ENCODE measurements at places on chromosomes 11 and 22.

GRCh38 chr22:43704051-43704450 is 108.1 kb downstream of the EFCAB6 start:
- no peak for DNase-seq

DNA sequence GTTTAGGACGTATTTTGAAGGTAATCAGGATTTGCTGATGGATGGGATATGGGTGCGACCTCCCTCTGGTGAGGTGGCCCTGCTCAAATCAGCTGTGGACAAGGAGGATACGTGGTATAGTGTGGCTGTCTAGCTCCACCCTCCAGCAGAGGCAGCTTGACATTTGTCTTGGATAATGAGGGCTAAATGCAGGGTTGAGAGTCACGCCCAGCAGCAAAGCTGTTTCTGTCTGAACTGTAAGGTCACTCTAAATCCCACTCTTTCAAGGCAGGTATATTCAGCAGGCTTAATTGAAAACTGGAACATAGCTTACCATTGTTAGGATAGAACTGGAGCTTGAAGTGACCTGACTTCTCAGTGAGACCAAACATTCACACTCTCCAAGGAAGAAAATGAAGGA is 98.7 kb downstream of the SWAP70 start:
- no peak for DNase-seq

GRCh38 chr11:77127235-77127911 is 673 bp upstream of the MYO7A start:
- peak; percentile 37 for DNase-seq

DNA sequence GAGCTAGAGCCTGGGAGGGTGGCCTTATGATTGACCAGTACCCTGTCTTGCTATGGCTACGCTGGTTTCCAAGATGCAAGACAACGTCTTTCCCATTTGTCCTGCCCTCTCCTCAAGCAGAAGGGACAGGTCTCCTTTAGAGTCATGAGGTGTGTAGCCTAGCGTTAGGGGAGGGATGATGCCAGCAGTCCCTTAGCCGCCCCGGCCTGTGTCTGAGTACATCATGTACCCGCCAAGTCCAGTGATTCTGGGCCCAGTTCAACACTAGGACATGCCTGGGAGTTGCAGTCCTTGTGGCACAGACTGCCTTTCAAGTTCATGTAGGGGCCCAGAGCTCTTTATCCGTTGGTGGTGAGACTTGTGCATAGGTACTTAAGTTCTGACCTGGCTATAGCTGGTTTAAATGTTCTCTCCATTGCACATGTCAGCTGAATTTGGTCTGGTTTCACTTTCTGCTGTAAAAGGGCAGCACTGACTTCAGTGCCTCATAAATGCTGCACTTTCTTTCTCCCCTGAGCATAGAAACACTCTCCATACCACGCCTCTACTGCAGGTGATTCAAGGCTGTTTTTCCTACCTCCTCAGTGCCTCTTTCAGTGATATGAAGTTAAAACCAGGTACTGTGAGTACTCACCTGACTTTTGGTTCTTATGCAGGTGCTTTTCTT is 151.1 kb downstream of the METTL15 start:
- DNase-seq = no peak

DNA sequence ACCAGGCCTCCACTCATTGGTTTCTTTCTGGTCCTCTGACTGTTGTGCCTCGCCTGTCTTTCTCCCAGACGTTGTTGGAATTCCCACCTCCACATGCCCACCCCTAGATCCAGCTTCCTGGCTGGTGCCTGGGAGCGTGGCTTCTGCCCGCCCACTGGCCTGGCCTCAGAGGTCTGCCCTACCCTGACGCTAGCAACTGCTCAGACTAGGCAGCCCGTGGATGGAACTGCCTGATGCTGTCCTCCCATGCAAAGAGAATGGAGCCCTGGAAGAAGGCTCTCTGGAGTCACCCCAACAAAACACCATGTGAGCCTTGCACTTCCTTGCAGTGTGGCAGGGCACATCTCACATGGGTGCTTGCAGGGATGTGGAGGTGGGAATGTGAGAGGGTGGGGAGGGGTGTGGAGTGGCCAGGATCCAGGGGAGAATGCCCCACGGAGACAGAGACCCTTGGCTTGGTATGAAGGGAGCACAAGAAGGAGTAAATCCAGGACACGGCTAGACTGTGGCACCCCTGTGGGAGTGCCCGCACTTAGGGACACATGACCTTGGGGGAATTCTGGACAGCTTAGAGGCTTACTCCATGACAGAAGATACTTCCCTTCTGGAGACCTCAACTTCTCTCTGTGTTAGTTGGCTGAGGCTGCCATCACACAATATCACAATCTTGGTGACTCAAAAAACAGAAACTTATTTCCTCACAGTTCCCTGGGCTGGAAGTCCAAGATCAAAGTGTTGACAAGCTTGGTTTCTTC is 22.5 kb upstream of the ADA2 start:
- DNase-seq = no peak

- DNase-seq = no peak
These were observed 526.1 kb downstream of the BRD1 start for GRCh38 chr22:49301398-49302149.

DNA sequence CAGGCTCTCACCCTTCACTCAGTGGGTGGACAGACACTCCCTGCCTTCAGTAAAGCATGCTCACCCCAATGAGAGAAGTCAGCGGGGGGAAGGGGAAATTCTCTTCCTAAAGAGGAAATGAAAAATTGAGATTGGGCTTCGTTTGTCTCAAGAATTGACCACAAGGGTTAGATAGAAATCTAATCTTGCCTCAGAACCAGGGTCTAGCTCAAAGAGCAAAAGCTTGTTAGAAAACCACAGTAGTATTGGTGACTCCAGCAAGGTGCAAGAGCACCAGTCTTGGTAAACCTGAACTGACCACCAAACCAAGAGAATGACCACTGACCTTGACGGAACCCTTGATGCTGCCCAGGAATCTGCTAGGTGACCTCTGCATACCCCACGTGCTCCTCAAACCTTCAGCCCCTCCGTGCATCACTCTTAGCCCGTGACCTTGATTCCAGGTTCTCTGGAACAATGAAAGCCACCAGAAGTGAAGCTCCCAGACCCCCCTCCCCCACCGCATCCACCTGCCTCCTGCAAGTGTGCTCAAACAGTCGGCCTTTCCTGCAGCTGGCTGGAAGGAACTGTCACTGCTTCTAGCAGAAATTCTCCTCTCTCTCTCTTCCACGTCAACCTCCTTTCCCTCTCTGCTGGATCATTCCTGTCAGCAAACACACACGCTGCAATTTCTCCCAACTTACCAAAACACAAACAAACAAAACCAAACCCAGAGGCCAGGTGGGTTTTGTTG is 3.1 kb upstream of the TMA7B start:
- DNase-seq = no peak

GRCh38 chr11:43223026-43223425 is 88.8 kb upstream of the API5 start:
- no peak for DNase-seq

DNA sequence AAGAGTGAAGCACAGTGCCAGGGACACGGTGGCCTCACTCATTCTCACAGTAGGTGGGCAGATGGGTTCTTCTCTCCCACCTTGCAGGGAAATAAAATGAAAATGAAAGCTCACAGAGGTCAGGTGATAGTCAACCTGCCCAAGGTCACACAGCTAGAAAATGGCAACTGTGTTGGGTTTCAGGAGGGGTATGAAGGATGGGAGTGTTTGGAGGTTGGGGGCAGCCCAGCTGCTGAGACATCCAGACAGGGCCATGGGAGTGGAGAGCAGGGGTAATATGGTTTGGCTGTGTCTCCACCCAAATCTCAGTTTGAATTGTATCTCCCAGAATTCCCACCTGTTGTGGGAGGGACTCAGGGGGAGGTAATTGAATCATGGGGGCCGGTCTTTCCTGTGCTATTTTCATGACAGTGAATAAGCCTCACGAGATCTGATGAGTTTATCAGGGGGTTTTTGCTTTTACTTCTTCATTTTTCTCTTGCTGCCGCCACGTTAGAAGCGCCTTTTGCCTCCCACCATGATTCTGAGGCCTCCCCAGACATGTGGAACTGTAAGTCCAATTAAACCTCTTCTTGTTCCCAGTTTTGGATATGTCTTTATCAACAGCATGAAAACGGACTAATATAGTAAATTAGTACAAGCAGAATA is 247.0 kb downstream of the TENM4 start:
- DNase-seq = no peak

DNA sequence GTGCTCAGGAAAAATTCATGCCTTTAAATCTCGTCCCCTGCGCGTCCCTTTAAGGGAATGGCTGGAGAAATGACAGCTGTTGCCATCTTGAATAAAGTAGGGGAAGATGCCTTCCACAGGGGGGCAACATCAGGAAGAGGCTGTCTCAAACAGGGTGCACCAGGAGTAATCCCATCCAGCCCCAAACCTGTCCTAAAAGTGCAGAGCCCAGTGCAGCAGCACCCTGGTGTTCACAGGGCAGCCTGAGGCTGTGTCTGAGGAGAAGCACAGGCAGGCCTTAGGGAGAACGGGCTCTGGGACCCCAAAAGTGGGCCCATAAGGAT is 10.8 kb upstream of the C11orf96 start:
- DNase-seq = no peak

- DNase-seq = peak; percentile 12
These were observed 1.1 kb downstream of the EED start for GRCh38 chr11:86245369-86246292.

DNA sequence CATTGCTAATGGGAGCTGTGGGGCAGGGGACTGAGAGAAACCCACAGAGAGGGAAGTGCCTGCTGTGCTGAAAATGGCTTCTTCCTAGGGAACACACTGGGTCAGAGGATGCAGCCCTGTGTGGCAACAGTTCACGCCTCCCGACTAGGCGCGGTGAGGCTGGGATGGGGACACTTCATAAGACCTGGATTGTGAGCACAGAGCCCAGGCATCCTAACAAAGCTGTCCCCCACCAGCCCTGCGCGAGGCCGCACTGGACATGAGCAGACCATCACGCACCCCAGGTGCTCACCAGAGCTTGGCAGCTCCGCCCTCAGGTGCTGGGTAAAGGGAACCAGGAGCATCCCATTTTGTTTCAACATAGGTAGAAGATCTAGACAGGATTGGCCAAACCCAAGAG is 1.8 kb upstream of the KRTAP5-4 start:
- DNase-seq = no peak

DNA sequence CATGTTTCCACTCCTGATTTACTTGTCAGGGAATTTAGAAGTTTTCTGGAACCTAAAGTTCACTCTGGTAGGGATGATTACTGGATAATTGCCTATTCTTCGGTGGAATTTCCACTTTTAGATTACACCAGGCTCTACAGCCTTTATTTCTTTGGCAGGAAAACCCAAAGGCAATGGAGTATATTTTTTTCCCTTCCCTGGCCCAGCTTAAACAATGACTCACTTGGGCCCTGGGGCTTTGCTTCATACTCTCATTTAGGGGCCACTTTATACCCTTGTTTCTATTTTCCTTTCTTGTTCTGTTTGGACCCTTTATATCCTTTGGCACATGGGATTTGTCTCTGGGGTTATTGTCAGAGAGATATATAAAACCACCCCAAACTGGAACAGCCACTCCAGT is 114.7 kb downstream of the CSTPP1 start:
- no peak for DNase-seq

GRCh38 chr22:46612904-46613605 is 7.1 kb upstream of the GRAMD4 start:
- peak; percentile 36 for DNase-seq

DNA sequence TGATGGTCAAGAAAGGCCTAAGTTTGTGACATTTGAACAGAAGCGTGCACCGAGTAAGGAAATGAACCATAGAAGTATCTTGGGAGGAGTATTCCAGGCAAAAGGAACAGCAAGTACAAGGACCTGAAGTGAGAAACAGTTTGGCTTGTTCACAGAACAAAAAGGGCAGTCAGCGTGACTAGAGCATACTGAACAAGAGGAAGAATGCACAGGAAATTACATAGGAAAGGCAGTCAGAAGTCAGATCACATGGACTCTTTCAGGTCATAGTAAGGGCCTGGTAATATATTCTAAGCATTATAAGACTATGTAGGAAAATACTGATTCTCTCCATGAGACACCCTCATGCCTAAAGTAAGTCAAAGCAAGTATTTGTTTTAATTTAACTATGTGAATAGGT is 52.3 kb upstream of the GAB2 start:
- DNase-seq = no peak

- no peak for DNase-seq
These were observed 66.7 kb downstream of the HSD17B12 start for GRCh38 chr11:43747130-43747802.

DNA sequence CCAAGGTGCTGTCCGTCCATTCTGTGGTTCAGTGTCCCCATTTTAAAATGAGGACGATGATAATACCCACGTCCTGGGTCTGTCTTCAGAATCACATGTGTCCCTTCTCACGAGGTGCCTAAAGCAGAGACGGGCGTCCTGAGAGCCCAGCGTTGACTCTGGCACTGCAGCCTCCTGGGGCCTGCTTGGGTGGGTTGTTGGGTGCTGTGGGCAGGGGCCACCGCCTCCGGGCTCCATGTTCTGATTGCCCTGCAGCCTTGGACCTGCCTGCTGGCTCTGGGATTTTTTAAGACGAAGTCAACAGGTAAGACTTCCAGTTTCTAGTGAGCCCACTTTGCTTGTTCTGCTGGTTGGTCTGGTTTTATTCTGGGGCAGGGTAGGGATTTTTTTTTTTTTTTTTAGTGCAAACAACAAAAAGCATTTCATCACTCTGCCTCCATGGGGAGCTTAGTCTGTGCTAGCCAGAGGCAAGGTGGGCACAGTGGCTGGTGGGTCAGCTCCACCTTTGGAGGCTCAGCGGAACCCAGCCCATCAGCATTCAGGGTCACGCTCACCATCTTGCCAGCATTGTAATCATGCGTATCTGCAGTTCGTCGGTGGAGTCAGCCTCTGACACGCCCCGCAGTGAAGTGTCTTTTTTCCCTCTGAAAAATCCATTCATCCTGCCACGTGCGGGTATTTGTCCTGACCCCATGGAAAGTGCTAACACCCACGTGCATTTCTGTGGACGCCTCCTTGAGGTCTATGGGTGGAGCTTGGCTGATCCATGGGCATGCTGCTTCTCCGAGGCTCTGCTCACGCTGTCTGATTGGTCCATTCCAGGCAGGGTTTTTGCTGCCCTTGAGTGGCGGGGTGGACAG is 28.3 kb downstream of the NADSYN1 start:
- no peak for DNase-seq

- DNase-seq = no peak
These were observed 1.5 kb downstream of the FEZ1 start for GRCh38 chr11:125494561-125494960.

DNA sequence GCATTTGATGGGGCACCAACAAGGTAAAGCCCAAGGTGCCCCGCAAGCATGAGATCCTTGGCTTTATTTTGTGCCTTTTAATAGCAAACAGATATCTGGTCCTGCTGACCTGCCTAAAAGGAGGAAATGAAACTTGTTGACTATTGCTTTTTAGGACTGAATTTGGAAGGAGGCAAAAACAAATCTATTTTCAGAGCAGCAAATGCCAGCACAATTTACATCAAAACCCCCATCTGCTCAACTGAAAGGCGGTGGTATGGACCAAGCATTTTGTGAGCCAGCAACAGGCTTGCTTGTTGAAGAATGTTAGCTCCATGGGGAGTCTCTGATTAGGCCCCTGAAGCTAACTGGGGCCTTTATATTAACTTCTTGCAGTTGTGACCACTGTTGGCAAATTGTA is 192.6 kb upstream of the E2F8 start:
- DNase-seq = no peak

GRCh38 chr11:99015634-99016454 is 4.9 kb upstream of the CNTN5 start:
- DNase-seq = no peak

- no peak for DNase-seq
These were observed 15.4 kb downstream of the PPM1F start for GRCh38 chr22:21937041-21937820.
